ENCODE measurements at places on chromosomes 3 and 15. TPM values are rescaled to one million over a fixed set of nuclear protein-coding genes. Genes with fewer than 3 reads are reported as not detected.

The SLITRK3 gene
- 0.09 TPM for total RNA-seq

The KCNAB1 gene
- total RNA-seq = 3.2 TPM

The CHDH gene
- total RNA-seq = 10.9 TPM

The WDR93 gene
- total RNA-seq = not detected

The AHSG gene
- total RNA-seq = not detected

The SIDT1 gene
- total RNA-seq = 3.5 TPM

DNA sequence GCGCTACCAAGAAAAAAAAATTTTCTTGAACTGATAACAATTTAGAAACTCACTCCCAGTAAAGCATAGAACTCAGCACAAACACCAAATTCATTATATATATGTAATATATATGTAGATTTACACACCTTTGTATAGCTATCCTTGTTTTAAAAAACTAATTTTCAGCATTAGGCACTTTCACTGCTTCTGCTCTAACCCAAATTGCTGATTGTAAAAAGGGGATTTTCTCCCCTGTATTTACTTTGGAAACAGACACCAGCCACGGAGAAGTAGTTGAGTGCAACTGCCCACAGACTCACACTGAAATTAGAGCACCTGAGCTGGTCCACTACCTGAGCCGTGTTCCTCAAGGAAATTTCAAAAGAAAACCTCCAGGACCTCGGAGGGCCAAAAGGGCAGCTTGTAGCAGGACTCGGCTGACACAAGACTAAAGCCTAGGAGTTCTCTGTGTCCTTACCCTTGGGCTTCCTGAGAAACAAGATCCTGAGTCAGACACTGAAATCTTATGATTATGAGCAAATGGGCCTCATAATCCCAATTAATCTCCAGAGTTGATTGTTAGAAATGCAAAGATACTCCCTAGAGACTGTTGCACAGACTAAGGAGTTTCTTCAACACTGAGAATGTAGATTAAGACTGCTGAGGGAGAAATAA, 106.0 kb downstream of the TNIK start:
- DNase-seq = no peak

- no peak for DNase-seq
These were observed 408.0 kb downstream of the MECOM start for GRCh38 chr3:169255511-169255910.

- no peak for DNase-seq
These were observed 890.6 kb upstream of the NR2F2 start for GRCh38 chr15:95439922-95440376.

DNA sequence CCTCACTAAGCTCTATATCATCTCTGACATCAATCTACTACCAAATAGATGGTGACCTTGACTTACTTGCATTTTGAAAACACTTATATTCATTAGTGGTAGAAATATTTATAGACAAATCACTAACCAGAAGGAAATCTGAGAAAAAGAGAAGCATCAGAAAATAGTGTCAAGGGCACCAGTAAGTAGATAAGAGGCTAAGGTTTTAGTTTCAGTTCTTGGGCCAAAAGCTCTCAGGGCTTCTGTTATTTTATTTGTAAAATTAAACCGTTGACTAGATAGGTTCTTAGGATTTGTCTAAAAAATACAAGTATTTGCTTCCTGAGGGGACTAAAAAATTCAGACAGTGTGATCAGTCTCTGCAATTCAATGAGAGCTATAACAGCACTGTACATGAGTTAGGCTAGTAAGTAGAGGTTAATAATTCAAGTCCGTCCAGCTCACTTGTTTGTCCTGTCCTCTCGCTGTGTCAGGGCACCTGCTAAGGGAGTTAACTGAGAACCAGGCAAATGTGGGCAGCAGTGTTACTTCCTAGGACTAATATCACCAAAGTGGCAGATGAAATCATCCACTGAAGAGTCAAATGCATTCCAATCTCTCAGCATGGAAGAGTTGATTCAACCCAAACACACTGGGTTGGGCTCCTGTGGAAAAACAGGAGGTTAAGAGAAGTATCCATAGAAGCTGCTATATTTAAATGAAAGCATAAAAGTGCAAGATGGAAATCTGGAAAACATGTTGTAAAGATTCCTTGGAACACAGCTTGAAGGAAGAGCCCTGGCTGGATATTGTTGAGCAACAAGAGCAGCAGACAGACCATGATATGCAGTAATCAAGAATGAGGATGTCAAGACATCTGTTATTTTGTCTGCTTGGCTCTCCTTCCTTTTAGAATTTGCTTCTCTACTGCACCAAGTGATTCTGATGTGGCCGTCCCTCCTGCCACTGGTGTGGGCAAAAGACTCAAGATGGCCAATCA, 134.9 kb upstream of the ZBTB20 start:
- DNase-seq = no peak

- DNase-seq = no peak
These were observed 111.4 kb downstream of the MEIS2 start for GRCh38 chr15:36988947-36989346.

- DNase-seq = no peak
These were observed 96.6 kb downstream of the SLC9A9 start for GRCh38 chr3:143751643-143752178.

GRCh38 chr3:14253022-14253706, 74.5 kb downstream of the LSM3 start:
- DNase-seq = no peak

DNA sequence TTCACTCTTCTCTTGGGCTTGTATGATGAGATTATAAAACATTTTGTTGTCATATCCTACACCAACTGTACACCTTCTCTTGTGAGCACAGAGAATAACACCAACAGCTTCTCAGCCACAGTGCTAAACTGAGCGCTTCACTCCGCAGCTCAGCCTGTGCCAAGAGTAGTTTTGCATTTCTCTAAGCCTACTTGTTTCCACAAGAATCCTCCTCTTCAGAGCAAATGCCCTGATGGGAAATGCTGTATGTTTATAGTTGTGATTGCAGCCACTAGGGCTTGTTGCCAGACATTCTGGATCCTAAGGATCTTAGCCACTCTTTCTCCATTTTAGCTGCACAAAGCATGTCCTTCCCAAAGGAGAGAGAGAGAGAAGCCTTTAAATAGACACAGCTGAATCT, 138.8 kb upstream of the PLXND1 start:
- DNase-seq = no peak

GRCh38 chr3:38651153-38651789, 1.8 kb upstream of the SCN5A start:
- peak; percentile 82 for DNase-seq

DNA sequence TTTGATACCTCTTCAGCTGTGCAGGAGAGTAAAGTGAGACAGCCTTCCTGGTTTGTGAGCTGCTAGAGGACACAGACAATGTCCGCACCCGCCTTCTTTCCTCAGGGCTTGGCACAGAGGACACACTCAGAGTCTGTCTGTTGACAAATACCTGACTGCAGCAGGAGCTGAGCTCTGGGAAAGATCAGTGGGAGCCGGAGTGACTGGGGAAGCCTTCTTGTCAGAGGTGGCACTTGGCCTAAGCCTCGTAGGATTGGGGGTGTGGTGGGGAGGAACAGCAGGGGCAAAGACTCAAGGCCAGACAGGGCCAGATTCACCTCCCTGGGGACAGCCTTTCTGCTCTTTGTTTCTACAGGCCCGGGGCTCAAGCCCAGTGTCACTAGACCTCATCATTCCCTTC, 3.3 kb upstream of the IL17RC start:
- no peak for DNase-seq

- DNase-seq = no peak
These were observed 44.8 kb upstream of the UBE2E1 start for GRCh38 chr3:23760871-23761373.

- no peak for DNase-seq
These were observed 18.0 kb downstream of the APOD start for GRCh38 chr3:195565716-195566115.

GRCh38 chr3:106114848-106115247, 246.0 kb upstream of the CBLB start:
- DNase-seq = no peak

DNA sequence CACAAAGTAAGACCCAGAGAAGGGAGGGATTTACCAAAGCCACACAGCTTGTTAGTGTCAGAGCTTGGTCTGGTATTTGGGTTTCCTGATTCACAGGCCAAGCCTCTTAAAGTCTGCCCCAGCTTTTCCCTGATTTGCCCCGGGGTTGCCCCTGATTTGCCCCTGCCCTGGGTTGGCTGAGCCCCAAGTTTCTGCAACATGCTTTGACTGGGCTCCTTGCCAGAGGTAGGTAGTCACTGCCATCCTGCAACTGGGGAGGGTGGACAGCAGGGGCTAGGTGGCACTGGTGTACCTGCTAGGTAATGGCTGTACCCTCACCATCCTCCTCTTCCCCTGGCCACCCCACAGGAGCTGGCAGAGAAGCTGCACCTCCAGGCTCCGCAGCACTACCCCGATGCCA, 2.5 kb downstream of the MPI start:
- no peak for DNase-seq
